ENCODE measurements at places on chromosomes 7 and 10.
A peak's percentile ranks its signal among the peaks of the same experiment; 100 is the strongest.

DNA sequence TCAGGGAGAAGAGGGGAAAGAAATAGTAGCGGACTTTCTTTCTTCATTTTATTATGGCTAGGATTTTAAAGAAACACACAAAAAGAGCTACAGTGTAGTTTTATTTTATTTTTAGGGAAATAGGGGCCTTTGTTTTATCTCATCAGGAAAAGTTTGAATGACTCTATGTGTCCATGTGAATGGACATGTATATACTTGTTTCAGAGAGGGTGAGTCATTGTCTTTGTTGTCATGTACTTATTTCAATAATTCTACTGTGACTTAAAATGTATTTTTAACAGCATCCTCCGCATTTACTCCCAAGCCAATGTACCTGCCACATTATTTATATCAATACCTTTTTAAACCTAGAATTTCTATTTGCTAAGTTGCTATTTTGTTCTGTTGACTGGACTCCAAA, 569.5 kb downstream of the SORCS3 start:
- no peak for DNase-seq

DNA sequence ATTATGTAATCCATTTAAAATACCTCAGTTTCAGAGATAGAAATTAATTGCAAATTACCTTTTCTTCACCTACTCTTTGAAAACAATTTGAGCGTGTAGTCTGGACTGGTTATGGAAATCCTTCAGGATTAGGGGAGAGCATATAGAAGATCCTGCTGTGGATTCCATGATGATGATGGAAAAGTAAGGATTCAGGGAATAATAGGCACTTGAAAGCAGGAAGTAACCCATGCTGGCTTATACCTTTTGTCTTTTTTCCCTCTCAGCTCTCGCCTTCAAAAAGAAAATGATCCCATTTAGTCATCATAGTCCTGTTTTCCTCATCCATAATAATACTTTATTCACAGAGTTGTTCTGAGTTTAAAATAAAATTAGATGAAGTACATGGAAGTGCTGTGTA, 4.4 kb downstream of the HBP1 start:
- no peak for DNase-seq

DNA sequence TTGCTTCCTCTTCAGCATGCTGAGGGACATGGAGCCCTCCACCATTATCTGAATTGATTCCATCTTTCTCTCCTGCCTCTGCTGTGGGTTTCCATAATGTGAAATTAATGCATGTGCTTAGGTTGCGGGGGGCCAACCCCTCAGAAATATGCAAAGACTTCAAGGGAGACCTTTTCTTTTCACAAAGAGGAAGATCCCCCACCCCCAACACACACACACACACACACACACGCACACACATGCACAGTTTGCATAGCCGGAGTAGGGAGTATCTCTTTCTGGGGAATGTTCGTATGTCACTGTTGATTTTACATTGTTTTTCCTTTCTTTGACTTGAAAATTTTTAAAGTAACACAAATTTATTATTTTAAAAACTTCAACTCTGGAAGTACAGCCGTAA, 193.5 kb downstream of the MGMT start:
- DNase-seq: no peak

GRCh38 chr7:131501422-131501821, 55.0 kb downstream of the PODXL start:
- peak; percentile 56 for DNase-seq

DNA sequence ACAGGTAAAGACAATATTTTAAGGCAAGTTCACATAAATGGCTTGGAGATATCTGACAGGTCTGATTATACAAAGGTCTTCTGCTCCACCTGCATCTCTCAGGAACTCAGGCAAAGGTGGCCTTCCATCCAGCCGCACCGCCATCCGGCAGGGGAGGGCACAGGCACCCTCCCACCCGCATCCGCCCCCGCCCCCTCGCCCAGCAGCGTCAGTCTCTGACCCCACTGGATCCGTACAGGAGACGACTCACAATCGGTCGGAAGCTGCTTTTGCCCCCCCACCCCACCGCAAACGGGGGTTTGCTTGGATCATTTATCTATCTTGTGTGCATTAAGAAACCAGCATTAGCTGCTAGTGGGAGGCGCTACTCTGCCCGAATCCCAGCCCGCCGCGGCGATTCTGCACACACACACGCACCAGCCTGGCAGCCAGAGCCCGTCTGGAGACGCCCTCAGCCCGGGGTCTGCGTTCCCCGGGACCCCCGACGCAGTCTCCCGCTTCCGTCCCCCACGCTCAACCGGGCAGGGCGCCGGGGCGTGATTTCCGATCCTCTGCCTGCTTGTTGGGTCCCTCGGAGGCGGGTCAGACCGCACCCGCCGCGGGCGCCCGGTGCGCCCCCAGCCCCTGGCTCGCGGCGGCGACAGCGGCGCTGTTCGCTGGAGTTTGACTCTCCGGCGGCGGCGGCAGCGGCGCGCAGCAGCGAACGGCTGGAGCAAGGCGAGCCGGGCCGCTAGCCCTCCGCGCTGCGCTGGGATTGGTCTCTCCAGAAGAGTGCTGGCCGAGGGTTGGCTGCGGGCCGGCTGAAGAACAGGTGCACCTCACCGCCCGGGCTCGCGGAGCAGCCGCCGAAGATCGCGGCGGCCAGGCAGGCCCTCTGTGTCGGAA, 820 bp upstream of the NRG3 start:
- DNase-seq: no peak

- DNase-seq: no peak
These were observed 40.1 kb downstream of the ELMO1 start for GRCh38 chr7:37408291-37409228.

- DNase-seq: no peak
These were observed 200.9 kb downstream of the GRM3 start for GRCh38 chr7:86844608-86845007.

DNA sequence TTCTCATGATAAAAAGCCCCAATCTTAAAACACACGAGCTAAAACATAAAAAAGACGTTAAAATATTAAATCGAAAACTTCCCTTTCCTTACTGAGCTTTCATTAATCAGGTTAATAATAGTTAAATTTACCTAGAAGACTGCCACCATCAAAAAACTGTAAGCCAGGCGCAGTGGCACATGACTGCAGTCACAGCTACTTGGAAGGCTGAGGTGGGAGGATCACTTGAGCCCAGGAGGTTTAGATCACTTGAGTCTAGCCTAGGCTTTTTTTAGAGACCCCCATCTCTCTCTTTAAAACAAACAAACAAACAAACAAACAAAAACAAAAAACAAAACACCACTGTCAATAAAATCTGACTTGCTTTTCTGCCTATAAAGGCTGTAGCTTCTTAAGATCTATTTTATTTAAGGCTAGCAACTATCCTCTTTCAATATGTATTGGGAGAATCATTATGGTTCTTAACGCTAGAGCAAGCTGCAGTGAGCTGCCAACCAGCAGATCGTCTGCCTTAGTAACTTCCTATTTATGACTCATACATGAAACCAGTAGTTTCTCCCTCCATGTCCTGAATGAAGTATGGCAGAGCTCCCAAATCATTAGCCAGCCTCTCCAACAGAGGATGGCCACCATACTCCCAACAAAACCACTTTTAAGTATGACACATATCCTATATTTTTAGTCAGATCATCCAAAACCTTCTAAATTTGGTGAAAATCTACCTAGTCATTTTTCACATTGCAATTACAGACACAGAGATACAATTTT, 163.7 kb downstream of the SRPK2 start:
- peak; percentile 89 for DNase-seq

GRCh38 chr7:146090023-146090645, 26.5 kb upstream of the CNTNAP2 start:
- DNase-seq: no peak

DNA sequence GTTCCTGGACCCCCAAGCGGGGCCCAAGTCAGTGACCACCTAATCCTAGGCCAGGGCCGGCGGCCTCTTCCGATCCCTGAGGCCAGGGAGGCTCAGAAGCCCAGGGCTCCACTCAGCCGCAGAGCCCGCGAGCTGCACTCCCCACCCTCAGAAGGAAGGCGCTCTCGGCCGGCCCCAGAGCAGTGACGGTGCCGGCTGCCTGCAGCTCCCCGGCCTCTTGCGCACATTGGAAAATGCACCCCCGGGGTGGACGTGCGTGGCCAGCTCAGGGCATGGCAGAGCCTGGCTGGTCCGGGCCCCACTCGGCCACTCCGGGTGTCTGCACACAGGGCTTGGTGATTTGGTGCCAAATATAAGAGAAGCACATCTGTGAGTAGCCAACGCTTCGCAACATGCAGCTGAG, 269.1 kb downstream of the PTPRN2 start:
- no peak for DNase-seq

- DNase-seq: no peak
These were observed 8.0 kb downstream of the SLC18A2 start for GRCh38 chr10:117248750-117249465.

DNA sequence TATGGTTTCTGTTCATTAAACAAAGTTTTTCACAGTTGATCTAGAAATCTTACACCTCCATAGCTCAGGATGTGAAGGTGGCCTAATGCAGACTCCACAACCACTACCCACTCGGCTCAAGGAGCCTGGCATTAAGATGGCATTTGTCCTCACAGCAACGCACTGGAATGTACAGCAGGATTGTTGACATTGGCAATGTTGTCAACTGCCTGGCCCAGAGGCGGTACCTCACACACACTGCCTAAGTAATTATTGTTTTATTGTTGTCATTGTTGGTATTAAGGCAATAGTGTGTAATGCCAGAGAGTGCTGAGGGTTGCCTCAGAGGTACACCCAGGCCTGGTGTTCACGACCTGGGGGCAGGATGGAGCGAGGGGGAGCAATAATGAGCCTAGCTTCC, 38.3 kb downstream of the LRRC18 start:
- no peak for DNase-seq

GRCh38 chr7:139075871-139076686, 33.4 kb downstream of the ZC3HAV1 start:
- no peak for DNase-seq

DNA sequence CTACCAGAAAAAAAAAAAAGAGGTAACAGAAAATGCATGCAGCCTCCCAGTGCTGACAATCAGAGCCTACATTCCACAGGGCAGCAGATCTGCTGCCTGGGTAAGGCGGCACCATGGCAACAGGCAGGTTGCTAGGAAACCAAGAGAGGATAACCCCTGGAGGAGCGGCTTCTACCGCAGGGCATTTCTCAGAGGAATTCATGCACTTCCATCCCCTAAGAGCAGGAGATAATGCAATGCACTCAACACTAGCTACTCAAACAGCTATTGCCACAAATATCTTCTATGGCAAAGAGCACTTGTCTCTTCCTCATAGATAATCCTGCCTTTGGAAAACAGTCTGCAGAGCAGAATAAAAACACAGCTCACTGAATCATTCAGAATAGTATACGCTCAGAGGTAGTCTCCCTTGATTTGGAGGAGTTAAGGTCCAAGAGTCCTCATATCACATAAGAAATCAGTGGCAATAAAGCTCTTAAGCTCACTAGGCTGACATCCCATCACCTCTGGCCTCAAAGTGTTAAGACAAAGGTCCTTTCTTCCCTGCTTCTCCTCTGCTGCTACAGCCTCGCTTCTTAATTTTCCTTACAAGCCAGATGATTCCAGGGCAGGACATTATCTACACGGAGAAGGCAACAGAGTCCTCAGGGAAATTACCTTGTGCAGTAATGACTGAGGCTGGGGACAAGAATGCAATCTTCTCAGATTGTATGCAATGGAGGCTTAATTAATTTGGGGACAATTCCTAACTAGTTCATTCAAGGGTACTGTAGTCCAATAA, 10.7 kb downstream of the PSAP start:
- DNase-seq: peak; percentile 98

GRCh38 chr7:141785706-141786552, 4.1 kb upstream of the TAS2R5 start:
- peak; percentile 44 for DNase-seq

- DNase-seq: no peak
These were observed 831 bp downstream of the ZKSCAN5 start for GRCh38 chr7:99505324-99505662.

DNA sequence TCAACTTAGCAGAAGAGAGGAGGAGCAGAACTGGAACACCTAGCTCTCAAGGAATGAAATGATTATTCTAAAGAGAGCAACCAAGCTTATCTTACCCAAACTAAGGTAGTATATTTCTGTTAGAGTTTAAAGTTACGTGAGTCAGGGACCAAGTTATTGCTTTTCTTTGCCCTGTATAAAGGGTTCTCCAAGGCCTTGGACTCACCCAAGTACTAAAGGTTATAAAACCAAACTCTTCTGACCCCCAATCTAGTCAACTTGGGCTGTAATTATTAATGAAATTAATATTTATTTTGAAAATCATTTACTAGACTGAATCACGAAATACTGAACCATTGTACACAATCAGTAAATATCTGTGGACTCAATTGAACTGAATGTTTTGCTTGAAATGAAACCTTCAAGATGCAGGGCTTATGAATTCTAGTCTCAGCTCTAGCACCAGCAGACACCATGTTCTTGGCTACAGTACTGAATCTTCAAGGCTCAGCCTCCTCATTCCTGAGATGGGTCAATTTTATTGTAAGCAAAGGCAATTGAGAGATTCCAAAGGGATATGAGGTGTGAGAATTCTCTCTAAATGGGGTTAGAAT, 1.8 kb upstream of the CYP2C19 start:
- no peak for DNase-seq

DNA sequence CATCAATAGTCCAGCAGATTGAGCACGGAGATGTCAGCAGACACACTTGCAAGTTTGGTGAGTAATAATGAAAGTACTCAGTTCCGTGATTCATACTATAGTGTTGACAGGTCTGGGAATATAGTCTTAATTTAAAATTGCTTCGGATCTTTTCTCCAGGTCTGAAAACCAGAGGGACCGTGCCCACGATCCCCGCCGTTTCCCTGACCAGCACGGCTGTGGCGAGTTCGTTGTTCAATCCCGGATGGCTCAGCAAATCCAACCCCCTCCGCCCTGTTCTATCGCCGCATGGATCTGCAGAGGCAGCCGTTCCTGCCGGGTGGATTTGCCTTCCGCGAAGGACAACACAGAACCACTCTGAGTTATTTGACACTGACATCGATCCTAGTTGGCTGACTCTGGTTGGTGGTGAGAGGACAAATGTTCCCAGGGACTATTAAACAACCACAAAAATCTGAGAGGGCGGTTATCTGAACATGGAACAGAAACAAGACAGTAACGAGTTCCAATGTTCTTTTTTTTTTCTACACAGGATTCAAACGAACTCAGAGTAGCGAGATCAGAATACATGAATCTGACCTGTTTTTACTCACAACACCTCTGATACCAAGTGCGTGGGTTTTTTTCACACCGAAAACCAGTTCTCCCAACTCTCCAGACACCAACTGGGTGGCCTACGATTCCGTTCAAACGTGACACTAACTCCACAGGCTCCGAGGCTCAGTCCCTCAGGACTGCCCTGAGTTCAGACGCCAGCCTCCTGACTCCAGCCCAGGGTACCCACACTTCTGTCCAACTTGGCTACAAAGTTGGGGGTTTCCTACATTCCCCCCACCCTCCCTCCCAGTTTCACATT, 52.7 kb downstream of the RBM17 start:
- peak; percentile 85 for DNase-seq

All from EL (cell line).